Activated naive CD4-positive, alpha-beta T cell (primary cell): ENCODE measurements at places on chromosomes 13 and 19.

GRCh38 chr13:32676242-32676641, 90.0 kb downstream of the PDS5B start:
- DNase-seq, result no peak

GRCh38 chr13:29402166-29402636, 193.3 kb downstream of the SLC7A1 start:
- no peak for DNase-seq

DNA sequence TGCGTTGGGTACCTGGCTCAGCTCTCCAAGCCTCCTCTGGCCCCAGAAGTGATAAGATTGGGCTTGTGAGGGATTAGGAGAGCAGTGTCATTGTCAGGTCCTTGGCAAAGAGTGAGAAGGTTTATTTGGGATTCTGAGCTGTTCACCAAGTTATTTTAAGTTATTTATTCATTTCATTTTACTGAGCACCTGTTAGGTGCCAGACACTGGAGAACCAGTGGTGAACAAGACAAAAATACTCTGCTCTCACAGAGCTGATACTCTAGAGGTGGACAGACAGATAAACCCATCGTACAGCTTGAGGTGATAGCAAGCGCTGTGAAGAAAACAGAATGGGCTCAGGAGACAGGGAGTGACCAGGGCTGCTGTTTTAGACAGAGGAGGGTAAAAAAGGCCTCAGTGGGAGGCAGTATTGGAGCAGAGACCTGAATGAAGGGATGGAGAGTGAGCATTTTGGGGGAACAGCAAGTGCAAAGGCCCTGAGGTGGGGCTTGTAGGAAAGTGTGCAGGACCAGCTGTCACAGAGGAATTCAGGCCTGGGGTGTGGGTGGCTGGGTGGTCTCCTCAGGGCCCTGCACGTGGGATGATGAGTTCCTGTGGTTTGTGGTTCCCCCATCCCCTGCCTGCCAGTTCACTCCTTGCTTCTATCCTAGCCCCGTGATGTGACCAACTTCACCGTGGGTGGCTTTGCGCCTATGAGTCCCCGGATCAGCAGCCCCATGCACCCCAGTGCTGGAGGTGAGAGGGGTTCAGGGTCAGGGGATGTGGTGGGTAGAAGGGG, 8.7 kb upstream of the TIMM50 start:
- no peak for DNase-seq

DNA sequence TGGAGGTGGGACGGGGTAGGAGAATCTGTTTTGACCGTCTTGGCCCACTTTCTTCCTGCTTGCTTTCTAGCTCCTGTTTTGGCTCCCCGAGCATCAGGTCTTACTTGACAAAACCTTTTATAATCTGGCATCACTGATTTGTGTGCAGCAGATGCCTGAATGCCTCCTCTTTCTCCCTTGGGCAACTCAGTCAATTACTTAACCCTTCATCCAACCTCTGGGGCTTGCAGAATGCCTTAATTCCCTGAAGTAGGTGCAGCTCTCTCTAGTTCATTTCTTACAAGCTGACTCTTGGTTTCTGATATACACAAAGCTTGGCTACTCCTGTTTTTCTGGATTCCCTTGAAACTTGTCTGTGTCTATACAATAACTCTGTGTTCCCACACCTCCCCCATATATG, 5.7 kb upstream of the NUP58 start:
- no peak for DNase-seq

- no peak for DNase-seq
Measured at GRCh38 chr13:36814465-36814864, 4.6 kb upstream of the RFXAP start.

DNA sequence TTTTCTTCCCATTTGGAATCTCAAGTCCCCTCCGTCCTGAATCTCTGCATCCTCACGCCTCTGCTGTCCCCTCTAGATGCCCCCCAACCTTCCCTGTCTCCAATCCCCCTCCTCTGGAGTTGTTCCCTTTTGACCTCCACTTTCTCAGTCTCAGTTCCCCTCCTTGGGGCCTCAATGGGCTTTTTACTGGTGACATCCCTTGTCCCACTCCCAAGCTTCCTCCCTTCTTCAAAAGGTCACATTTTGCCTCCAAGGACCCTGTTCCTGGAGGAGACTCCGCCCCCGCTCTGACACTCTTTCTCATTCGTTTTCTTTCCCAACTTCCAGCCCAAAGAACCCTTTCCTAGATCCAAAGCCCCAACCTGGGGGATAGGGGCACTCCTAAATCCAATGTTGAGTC, 1.0 kb downstream of the AP2S1 start:
- DNase-seq, result no peak

DNA sequence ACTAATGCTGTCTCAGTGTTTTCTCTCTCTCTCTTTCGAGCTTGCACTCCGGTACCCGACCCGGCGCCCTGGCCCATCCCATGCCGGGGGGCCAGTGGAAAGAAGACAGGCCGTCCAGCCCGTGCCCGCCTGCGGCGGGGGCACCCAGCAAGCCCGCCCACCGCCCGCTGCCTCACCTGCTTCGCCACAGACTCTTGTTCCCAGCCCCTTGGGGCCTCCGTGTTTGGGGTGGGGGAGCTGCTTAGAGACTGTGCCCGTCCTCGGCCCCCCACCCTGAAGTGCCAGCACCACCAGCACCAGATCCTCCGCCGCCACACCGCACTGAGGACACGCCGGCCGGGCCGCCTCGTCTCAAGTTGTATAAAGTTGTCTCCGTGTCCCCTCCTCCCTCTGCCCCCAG, 2.4 kb downstream of the LENG9 start:
- DNase-seq, result no peak

DNA sequence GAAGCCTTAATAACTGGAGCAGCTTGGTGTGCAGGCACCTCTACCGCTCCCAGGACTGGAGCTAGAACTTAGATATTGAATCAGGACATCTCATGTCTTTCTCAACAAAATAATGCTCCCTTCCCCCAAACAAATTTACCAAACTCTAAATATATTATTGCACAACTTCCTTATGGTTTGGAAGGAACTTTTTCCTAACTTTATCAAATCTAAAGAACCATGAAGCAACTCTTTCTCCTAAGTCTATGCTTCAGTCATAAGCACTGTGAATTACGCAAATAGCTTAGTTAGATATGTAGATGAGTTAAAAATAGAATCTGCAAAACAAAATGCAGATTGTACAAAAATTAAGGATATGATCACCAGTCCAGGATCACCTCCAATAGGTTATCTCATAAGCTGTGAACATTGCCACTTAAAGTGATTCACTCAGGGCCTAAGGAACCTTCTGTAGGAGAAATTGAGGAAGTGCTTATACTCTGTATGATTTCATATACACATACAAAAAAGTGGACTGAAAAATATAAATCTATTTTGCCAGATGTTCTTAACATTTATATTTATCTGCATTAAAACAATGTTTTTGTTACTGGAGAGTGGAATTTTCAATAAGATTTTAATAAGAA, 20.4 kb upstream of the MAB21L1 start:
- DNase-seq, result no peak

- no peak for DNase-seq
Measured at GRCh38 chr19:49602806-49603205, 11.8 kb downstream of the PRR12 start.

GRCh38 chr19:47742634-47743033, 2.7 kb upstream of the NOP53 start:
- DNase-seq, result no peak

DNA sequence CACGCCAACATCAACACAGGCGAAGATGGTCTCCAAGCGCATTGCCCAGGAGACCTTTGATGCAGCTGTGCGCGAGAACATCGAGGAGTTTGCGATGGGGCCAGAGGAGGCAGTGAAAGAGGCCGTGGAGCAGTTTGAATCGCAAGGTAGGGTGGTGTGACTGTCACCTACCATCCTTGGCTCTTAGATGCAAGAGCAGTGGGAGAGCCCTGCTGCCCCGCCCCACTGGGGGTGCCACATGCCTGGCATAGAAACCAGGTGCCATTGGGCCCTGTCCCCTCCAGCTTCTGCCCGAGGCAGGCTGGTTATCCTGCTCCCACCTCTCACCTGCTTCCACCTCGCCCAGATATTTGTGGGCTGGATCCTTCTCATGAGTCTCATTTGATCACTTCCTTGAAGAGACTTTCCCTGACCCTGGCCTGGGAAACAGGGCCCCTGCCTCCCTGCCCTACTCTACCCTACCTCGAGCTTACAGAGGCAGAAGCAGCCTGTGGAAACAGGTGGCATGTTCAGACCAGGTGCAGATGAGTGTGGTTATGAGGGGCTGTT, 9.4 kb downstream of the ARMC6 start:
- no peak for DNase-seq

- no peak for DNase-seq
Measured at GRCh38 chr13:20258963-20259288, 26.8 kb upstream of the GJB6 start.

- DNase-seq, result no peak
Measured at GRCh38 chr13:98480915-98481877, 95.7 kb downstream of the STK24 start.

GRCh38 chr13:20473139-20473538, 52.5 kb downstream of the CRYL1 start:
- DNase-seq, result no peak

- DNase-seq, result no peak
Measured at GRCh38 chr19:3765121-3765520, 2.6 kb downstream of the MRPL54 start.

- no peak for DNase-seq
Measured at GRCh38 chr13:93477238-93477637, 250.6 kb downstream of the GPC6 start.

GRCh38 chr13:60838581-60838980, 441.6 kb downstream of the TDRD3 start:
- no peak for DNase-seq

- no peak for DNase-seq
Measured at GRCh38 chr13:44669534-44669933, 93.4 kb upstream of the TSC22D1 start.

- DNase-seq, result no peak
Measured at GRCh38 chr13:30446126-30446500, 19.6 kb downstream of the HMGB1 start.

DNA sequence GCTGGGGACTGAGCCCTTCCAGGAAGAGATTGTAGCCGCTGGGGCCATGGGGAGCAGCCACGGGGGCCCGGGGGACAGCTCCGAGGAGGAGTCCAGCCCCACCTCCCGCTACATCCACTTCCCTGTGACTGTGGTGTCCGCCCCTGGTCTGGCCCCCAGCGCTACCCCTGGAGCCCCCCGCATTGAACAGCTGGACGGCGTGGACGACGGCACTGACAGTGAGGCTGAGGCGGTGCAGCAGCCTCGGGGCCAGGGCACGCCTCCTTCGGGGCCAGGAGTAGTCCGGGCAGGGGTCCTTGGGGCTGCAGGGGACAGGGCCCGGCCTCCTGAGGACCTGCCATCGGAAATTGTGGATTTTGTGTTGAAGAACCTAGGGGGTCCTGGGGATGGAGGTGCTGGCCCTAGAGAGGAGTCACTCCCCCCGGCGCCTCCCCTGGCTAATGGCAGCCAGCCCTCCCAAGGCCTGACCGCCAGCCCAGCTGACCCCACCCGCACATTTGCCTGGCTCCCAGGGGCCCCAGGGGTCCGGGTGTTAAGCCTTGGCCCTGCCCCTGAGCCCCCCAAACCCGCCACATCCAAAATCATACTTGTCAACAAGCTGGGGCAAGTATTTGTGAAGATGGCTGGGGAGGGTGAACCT, 9.6 kb downstream of the IGFLR1 start:
- DNase-seq, result no peak

- no peak for DNase-seq
Measured at GRCh38 chr19:17473041-17473440, 2.7 kb downstream of the SLC27A1 start.

GRCh38 chr19:46896076-46896794, 35.4 kb downstream of the ARHGAP35 start:
- no peak for DNase-seq
